ENCODE measurements at places on chromosomes 7 and 10.

DNA sequence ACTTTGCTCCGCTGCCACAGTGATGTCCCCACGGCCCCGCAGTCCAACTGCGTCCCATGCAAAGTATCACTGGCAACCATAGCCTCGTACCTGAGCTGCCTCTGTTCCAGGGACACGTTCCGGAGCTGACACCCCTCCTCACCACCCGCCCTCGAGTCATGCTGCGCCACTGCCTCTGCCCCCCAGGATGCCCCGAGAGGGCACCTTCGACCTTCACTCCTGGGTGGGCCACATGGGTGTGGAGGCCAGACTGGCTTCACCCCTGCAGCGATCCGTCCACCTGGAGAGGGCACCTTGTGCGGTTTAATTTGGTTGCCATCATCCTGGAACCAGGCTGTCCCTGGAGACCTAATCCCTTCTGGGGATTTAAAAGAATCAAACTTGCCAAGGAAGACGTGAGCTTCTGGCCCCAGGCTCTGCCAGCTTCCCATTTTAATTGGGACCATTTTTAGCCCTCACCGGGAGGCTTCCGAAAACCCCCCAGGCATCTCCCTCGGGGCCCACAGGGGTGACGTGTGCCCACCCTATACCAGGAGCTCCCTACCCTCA lies 19.2 kb upstream of the TNRC18 start:
- DNase-seq: no peak

DNA sequence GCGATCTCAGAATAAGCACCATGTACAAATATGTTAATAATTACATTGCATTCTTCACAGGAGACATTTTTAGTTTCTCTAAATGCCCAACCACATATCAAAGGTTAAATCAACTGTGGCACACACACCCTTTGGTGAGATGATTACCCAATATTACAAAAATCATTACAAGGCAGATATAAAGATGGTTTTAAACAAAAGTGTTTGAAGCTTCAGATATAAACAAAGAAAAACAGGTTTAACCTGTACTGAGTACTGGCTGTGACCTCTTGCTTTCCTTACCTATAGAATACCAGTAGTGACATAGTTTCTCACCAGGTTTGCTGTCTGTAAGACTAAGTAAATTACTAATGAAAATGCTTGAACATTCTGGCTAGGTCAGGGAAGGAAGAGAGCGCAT lies 360.0 kb upstream of the IGFBP3 start:
- no peak for DNase-seq

DNA sequence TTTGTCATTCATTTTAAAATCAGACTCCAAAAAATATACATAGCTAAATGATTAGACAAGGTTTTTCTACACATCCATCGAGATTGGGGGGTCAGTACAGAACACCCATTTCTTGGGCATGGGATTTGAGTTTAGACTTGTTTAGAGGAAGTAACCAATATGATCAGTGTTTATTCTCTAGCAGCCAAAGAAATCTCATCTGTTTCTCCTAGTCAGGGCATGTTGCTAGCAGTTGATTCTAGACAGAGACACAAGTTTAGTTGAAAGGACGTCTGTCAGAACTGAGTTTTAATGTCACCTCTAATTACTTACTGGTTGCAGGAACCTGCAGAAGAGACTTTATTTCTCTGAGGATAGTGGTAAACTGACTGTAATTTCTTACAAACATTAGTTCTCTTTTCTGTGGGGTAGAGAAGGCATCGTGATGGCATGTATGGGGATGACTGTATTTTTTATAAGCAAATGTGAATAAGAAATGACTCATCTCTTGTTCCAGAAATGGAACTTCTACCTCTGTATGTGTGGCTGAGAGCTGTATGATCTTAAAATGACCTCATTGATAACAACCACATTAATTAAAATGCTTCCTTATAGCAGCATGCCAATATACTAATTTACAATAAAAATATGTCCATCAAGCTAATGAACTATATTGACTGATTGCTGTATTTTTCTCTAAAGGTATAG lies 30.6 kb upstream of the RHOBTB1 start:
- no peak for DNase-seq

- DNase-seq: no peak
Observed at GRCh38 chr10:122492999-122493481, 31.7 kb downstream of the HTRA1 start.

Data from activated CD4-positive, alpha-beta T cell treated with anti-CD3 and anti-CD28 coated beads for 24 hours (primary cell).